Activated naive CD4-positive, alpha-beta T cell treated with anti-CD3 and anti-CD28 coated beads, Interleukin-2, amount 50 U/mL, for 72 hours (primary cell): ENCODE measurements at places on chromosomes 3 and 15. TPM values are rescaled to one million over a fixed set of nuclear protein-coding genes. Genes with fewer than 3 reads are reported as not detected.

Gene LRRC15
- total RNA-seq: not detected

Gene GOLGA6L6
- total RNA-seq: not detected

Gene DPPA2
- total RNA-seq: not detected

Gene ISLR
- total RNA-seq: not detected

Gene PAQR5
- not detected for total RNA-seq

Gene CCR3
- not detected for total RNA-seq

Gene MEGF11
- total RNA-seq: not detected

Gene TUSC7
- total RNA-seq: not detected

Gene SLC22A13
- 0.11 TPM for total RNA-seq

Gene ECE2
- total RNA-seq: not detected

Gene ASB14
- total RNA-seq: not detected

Gene PDE12
- total RNA-seq: 28.7 TPM

Gene HESX1
- total RNA-seq: 1.5 TPM

Gene NLGN1
- not detected for total RNA-seq

Gene STRA6
- not detected for total RNA-seq

Gene ESYT3
- total RNA-seq: 0.14 TPM

Gene FAM81A
- total RNA-seq: 0.41 TPM

Gene ZIC4
- not detected for total RNA-seq

Gene ACP3
- total RNA-seq: not detected

Gene PDIA5
- 5.5 TPM for total RNA-seq

Gene GABPB1
- total RNA-seq: 41.1 TPM

Gene TEX55
- total RNA-seq: not detected

Gene AGTR1
- not detected for total RNA-seq

Gene PIK3CA
- total RNA-seq: 16.0 TPM

Gene CCK
- not detected for total RNA-seq

Gene GP9
- not detected for total RNA-seq

Gene CCR8
- 0.53 TPM for total RNA-seq
